Mucosa of descending colon (tissue), 3 donors: ENCODE measurements at places on chromosomes 16 and 17.

DNA sequence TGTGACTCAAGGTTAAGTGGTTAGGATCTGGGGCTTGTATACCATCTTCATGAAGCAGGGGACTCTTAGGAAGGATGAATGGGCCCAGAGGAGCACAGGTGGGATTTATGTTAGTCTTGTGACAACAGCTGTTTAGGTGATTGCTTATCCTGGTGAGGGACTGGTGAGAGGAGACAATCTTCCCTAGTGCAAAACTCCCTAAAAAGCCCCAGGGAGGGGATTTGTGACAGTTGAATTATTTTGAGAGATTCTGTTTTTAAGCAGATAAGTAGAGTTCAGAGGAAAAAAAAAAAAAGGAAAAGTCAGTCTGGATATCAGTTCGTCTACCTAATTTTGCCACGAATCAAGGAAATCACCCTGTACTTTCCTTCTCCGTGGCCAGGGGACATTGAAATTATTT lies 35.1 kb upstream of the SEC14L1 start:
- DNase-seq, result no peak

- no peak for DNase-seq
Observed at GRCh38 chr17:49162866-49163265, 30.3 kb downstream of the B4GALNT2 start.

- DNase-seq, result no peak
Observed at GRCh38 chr17:15442311-15443180, 24.9 kb downstream of the CDRT4 start.

DNA sequence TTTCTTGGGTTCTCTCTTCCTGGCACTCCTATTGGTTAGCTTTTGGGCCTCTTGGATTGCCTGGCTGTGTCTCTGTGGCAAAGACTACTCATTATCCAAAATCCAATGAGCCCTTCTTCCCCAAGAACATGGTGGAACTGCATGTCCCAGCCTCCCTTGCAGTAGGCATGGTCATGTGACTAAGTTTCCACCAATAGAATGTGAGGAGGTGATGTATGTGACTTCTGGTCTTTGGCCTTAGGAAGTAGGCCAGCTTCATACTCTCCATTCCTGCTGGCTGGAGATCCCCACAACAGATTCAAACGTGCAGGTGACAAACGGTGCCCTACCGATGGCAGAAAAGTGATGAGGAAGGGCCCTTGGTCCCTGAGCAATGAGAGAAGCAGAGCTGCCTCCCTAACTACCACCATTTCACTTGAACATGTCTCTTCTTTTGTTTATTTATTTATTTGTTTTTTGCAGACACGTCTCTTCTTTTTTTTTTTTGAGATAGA lies 17.3 kb upstream of the SPN start:
- no peak for DNase-seq
